Mammary epithelial cell (primary cell): ENCODE measurements at places on chromosomes 3 and 15. TPM values are rescaled to one million over a fixed set of nuclear protein-coding genes. Genes with fewer than 3 reads are reported as not detected.

- DNase-seq = no peak
Measured at GRCh38 chr15:25706176-25706955, 156.8 kb downstream of the ATP10A start.

DNA sequence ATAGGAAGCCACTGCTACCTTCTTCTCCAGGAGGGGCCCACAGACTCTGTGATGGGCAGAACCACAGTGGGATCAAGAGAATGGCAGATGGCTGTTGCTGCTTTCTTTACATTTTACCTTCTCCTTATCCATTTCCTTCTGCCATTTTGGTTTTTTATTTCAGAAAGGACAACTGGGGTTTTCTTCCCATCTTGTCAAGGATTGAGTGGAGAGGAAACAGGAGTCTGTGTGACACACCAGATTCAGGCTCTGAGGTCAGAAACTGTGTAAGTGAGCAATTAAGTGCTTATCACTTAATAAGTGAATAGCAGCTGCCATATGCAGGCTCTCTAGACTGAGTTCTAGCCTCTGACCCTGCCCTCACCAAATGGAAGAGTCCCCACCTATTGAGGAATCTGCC is 47.3 kb downstream of the ITGB5 start:
- DNase-seq = no peak

- DNase-seq = peak; percentile 77
Measured at GRCh38 chr15:50797926-50798325, 32.4 kb upstream of the SPPL2A start.

- no peak for DNase-seq
Measured at GRCh38 chr15:28907338-28907960, 21.7 kb downstream of the APBA2 start.

DNA sequence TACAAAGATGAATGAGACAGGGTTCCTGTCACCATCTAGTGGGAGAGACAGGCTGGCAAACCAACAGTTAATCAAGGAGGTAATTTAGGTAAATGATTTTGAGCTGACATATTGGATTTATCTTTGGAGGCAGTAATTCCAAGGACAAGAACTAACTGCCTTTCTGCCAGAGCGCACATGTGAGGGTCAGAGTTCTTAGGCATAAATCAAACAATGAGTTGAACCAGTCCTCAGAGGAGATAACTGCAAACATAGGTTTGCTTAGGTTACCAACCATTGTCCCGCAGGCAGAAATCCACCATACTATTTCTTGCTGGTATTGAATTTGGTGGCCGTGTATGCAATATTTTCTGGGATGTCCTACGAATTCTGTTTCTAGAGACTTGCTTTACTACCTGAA is 14.2 kb upstream of the PPP1R2 start:
- DNase-seq = no peak

DNA sequence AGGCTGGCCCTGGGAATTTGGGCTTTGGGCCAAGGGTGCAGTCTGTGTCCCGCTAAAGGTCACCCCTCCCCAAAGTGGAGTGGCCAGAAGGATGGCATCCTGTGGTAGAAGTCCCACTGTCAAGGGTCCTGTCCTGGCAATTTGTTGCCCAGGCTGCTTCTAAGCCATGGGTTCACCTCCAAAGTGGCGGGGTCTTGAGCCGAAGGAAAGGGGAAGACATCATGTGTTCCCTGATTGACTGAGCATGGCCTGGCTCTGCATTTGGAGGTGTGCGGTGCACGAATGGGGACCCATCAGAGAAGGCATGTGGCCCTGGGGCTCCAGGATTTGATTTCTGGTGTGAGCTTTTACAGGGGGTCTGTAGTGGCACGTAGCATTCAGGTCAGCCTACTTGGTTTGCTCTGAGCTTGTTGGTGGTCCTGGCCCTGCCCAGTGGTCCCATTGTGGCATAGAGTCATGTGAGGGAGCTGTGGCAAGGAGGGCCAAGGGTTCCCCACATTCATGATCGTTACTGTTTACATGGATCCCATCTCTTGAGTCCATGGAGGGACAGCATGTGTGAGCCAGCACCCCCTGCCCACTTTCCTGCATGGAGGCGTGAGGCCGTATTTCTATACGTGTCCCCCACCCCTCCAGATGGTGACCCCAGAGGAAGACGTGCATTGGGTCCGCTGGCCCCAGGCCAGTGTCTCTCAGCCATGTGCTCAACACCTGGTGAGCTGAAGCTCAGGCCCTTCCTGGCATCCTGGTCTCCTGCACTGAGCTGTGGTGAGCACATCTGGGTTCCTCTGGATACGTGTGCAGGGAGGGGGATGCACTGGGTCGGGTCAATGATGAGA is 225.1 kb downstream of the SNRPN start:
- DNase-seq = no peak

GRCh38 chr15:96262097-96262496 is 68.4 kb upstream of the NR2F2 start:
- DNase-seq = no peak

The ARGFX gene
- not detected for polyA plus RNA-seq

DNA sequence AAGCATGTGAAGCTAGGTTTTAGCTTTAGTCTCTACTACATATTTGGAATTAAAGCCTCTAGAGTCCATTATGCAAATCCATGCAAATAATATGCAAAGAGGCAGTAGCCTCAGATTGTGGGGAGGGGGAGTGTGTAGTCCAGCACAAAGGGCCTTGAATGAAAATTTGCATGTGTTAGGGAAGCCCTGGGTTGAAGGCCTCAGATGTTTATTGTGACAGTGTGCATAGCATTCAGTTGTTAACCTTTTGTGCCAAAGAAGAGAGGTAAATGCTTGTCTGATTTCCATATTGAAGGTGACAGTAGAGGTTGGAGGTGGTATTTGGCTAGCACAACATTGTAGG is 24.5 kb upstream of the BFSP2 start:
- no peak for DNase-seq

GRCh38 chr15:80093854-80094418 is 34.5 kb downstream of the ZFAND6 start:
- DNase-seq = peak; percentile 54

The CCDC9B gene
- polyA plus RNA-seq = 7.4 TPM

- DNase-seq = peak; percentile 77
Measured at GRCh38 chr3:64932666-64933342, 245.0 kb upstream of the ADAMTS9 start.

DNA sequence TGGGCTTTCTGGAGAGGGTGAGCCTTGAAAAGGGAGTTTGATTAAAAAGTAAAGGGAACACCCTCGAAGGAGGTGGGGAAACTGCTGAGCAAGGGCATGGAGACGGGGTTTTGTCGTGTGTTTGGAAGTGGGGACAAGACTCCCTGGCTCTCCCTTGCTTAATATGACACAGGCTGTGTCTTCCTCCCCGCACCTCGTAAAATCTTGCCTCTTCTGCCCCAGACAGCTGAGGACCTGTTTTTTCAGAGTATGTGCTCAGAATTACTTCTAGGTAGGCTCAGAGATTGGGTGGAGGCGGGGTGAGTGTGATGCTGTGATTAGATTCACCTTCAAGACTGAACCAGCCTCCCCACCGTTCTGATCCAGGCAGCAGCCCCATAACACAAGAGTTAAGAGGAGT is 244.4 kb upstream of the TLE3 start:
- no peak for DNase-seq

DNA sequence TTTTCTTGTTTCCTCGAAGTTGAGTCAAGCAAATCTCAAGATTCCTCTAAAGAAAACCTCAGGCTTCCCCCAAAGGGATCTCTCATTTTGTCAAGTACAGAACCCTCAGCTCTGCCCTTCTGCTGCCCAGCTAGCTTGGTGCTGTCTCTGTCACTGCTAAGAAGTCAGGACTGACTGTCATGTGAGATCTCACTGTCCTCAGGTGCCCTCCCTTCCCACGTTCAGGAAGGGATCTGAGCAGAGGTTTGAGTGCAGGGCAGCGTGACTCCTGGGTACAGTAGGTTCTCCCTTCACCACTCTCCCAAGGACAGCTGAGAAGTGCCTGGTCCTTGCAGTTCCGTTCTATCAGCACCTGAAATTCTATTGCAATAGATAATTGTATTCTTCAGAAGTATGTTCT is 229.7 kb downstream of the SLCO3A1 start:
- DNase-seq = no peak

The EBLN2 gene
- 0.42 TPM for polyA plus RNA-seq

DNA sequence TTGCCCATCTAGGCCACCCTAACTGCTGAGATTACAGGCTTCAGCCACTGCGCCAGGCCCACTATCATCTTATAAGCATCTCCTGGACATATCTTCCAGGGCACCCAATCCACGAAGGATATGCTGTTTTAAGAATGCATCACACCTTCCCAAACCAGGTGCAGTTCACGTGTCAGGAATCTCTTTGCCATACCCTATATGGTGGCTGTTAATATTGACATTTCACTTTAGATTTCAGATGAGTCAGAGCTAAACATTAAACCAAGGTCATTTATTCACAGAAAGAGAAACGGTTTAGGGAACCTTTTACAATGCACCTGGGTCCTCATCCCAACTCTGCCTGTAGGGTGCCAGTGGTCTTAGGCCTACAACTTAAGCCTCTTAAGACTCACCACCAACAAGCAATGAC is 85.7 kb downstream of the TBL1XR1 start:
- DNase-seq = no peak

DNA sequence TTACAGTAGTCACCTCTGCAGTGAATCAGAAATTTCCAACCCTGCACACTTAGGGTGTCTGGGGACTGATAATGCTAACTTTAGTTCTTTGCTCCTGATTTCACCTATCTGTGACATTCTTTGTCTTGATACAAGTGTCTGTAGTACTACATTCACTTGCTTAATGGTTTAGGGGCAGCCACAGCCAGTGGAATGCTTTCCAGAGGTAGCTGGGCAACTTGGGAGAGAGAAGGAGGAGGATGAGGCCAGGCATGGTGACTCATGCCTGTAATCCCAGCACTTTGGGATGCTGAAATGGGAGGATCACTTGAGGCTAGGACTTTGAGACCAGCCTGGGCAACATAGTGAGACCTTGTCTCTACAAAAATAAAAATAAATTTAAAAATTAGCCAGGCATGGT is 8.5 kb downstream of the BAHD1 start:
- DNase-seq = no peak

- no peak for DNase-seq
Measured at GRCh38 chr15:46941241-46941640, 776.1 kb upstream of the SEMA6D start.

DNA sequence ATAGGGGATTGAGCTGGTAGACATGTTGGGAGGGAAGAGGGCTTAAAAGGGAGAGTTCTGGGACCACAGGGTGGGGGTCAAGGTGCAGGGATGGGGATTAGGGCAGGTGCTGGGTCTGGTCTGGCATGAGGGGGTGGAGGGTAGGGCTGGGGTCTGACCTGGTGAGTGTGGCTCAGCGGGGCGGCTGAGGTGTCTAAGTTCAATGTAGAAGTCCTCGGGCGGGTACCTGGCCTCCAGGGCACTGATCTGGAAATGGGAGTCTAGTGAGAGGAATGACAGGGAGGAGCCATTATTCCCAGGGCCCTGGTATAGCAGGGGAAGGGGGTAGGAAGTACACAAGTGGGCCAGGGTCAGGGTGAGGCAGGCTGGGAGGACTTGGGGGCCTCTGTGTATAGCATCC is 39.6 kb downstream of the RAB11A start:
- DNase-seq = no peak

The DPPA2 gene
- polyA plus RNA-seq = not detected

DNA sequence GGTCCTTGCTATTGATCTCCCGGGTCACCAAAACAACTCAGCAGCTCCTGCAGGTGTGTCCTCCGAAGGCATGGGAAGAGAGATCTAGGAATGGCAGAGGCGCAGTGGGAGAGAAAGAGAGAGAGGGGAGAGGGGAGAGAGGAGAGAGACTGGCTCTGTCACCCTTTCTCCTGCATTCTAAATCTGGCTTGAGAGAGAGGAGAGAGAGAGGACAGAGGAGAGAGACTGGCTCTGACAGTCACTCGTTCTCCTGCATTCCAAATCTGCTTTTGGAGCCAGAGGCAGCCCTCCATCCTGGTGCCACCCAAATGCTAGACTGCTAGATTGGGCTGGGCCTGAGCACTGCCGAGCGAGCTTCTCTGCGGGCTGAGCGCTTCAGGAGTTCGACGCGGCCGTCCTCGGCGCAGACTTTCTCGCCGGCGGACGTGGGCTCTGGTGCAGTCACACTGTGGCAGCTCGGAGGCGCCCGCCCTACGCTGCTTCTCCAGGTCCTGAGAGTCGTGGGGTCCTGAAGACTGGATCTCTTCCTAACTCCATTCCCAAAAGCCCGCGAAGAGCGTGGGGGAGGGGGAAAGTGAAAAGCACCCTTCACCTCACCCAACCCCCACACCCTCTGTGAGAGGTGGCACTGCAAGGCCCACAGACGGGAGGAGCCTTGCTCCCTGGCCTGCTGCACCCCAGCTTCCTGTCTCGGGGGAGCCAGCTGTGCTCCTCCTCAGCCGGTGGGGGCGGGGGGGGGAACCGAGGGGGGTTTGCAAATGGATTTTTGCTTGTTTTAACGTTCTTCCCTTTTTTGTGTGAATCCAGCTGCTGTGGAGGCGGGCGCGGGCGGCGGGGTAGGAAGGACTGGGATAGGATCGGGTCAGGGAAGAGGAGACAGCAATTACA is 222.3 kb downstream of the MEIS2 start:
- DNase-seq = no peak

The THAP10 gene
- polyA plus RNA-seq = 2.5 TPM

DNA sequence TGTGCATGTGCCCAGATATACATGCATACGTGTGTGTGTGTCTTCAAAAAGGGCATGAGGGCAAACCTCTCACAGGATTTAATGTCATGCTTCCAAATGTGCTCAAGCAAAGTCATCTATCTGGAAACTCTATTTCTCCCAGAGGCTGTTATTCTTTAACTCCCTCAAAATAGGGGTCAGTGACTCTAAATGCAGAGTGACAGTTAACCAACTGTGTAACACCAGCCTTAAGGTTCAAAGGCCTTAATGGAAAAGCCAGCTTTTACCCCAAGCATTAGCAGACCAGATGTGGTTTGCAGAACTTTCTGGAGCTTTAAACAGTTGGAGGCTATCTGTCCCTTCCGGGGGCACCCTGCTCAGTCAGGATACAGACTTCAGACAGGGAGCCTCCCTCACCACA is 70.4 kb upstream of the SLC7A14 start:
- no peak for DNase-seq

DNA sequence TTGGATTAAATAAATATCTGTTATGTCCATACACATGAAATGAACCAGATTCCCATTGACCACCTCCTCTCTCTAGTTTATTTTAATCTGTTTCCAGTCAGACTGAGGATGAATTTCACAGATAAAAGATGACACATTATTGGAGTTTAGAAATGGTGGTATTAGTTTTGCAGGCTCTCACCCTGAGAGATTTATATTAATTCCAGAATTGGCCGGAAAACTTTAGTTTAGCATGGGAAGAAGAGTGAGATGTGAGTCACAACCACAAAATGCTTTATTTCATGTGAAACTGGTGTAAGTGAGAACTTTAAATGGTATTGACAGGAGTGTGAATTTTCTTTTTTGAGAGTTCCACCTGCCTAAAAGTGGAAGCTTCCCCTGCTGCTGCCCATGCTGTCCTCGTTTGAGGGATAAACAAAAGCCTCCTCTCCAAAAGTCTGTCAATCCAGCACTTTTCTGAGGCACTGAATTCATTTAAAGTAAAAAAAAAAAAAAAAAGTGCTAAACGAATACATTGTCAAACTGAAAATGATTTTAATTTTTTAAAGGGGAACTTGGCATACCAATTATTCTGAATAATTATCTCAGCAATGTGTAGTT is 65.1 kb upstream of the EPHA3 start:
- no peak for DNase-seq

The CLRN1 gene
- polyA plus RNA-seq = not detected

The COL8A1 gene
- polyA plus RNA-seq = 21.7 TPM

The MCTP2 gene
- 19.5 TPM for polyA plus RNA-seq
